Inflammatory macrophage treated with lipopolysaccharide for 4 hours (primary cell): ENCODE measurements at places on chromosomes 2 and 18.
A peak's percentile ranks its signal among the peaks of the same experiment; 100 is the strongest.

- DNase-seq = no peak
Measured at GRCh38 chr2:226115832-226116200, 683.8 kb downstream of the IRS1 start.

- no peak for DNase-seq
Measured at GRCh38 chr2:162053808-162054155, 20.2 kb downstream of the DPP4 start.

DNA sequence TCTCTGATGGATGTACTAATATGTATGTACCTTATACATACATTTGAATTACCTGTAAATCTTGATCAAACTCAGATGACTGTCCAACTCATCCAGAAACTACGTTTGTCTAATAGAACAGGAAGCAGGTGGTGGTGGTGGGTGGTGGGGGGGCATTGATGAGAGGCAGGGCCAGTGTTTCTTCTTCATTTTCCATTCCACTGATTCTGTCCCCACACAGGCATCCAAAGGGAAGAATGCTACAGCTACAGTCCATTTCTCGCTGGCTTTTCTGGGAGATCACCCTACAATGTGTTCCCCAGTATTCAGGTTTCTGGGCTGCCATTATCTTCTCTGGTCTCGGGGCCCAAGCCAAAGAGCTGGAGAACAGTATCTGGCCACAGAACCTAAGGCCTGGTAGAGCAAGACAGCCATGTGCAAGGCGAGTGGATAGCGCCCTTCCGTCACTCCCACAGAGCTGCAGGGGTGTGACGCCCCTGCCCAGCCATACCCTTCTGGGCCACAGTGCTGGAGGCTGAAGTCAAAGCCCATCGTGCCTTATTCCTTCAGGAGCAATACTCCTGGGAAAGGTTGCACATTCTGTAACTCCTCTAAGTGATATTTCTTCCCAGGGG is 54.5 kb downstream of the BCL11A start:
- no peak for DNase-seq

DNA sequence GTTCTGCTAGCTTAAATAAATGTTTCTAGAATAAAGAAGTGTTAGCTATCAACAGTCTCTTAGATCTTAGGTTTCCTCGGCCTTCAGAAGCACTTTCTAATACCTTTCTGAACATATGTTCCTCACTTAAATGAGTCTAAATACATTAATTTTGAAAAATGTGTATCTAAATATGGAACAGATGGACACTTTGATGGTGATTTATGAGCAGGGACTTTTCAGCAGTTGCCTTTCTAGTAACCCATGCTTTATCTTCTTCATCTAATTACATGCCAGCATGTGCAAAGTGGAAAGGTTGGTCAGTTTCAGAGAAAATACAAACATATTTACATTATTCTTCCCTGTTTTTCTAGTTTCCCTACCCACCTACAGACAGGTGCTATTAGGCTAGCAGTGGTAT is 797.0 kb upstream of the CHAC2 start:
- DNase-seq = no peak

DNA sequence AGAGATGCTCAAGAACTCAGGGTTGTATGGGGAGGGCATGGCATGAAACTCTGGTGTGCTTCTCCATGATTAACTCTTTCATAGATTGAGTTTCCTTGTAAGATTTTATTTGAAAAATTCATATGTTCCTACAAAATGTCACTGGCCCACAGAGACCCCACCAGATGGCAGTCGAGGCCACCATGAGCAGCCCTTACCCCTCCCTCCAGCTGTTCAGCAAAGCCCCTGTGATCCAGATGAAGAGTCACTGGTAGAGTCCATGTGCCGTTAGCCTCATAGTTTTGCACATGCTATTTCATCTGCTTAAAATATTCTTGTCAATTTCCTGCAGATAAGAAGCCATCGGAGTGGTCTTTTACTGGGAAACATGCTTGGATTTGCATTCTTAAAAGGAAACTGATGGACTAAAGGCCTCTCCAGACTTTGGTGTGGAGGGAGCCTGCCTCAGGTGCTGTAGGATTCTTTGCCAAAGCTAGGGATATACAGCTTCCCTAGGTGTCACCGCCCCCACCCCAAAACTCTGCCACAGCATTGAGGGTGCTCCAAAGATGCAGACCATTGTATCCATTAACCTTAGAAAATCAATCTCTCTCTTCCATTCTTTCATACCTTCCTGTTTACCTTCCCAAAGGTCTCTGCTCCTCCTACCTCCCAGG is 18.8 kb downstream of the ZNF385B start:
- no peak for DNase-seq

- DNase-seq = peak; percentile 80
Measured at GRCh38 chr2:7437716-7438632, 520.8 kb downstream of the RNF144A start.

GRCh38 chr2:227106845-227107759 is 56.9 kb downstream of the COL4A4 start:
- peak; percentile 52 for DNase-seq

DNA sequence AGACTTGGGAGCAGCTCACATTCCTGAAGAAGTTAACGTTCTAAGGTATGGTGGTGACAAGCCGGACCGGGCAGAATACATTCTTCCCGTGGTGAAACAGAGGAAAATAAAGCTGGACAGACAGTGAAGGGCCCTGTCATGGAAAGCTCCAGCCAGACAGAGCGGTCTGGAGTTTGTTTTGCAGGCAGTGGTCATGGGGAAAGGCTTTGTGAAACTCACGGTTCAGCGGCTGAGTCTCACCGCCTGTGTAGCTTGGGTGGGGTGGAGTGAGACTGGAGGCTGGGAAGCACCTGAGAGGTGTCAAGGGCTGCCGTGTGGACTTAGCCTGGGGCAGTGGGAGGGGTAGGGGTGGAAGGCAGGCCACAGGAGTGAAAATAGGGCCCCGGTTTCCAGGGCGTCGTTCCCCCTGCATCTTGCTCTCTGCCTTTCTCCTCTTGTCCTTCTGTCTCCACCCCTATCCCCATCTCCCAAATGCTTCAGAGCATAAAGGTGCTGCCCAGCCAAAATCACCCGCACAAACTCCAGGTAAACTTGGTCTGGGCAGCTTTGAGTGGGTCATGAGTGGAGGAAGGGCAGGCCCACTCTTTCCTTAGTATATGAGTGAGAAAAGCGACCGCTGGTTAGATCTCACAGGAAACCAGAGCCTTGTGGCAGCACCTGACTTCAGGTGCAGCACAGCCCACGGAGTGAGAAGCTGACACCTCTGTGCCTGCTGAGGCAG is 11.4 kb upstream of the SLC20A1 start:
- DNase-seq = no peak

DNA sequence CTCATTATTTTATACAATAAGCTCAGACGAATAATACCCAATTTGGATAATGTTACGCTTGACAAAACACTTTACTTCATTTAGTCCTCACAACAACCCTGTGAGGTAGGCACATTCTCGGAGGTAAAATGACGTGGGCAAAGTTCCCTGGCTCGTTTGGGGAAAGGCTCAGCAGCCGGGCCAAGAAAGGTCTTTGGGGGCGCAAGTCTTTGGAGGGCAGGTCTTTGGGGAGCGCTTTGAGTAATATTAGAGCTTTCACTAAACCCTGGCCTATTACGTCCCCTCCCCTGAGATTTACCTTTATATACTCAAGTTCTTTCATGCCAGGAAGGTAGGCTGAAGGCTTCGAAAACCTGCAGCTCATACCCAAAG is 427 bp downstream of the RBKS start:
- DNase-seq = no peak

DNA sequence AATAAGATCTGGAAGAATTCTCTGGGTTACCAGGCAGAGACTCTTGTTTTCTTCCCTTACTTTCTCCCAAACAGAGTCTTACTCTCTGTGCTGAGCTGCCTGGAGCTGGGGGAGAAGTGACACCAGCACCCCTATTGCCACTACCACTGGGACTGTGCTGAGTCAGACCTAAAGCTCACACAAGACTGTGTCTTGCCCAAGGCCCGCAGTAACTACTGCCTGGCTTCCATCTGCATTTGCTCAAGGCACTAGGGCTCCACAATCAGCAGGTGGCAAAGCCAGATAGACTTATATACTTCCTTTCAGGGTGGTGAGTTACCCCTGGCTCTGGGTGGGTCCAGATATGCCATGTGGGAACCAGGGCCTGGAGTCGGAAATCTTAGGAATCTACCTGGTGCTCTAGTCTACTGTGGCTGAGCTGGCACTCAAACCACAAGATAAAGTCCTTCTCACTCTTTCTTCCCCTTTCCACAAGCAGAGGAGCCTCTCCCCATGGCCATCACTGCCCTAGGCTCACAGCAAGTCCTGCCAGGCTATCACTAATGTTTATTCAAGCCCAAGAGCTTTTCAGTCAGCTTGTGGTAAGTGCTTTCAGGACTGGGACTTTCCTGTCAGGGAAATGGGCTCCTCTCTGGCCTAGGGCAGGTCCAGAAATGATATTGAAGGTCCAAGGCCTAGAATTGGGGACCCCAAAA is 27.6 kb upstream of the SERPINB2 start:
- DNase-seq = peak; percentile 44

- peak; percentile 12 for DNase-seq
Measured at GRCh38 chr2:23988371-23988770, 21.5 kb upstream of the MFSD2B start.

- DNase-seq = peak; percentile 70
Measured at GRCh38 chr18:62280786-62281185, 44.3 kb upstream of the TNFRSF11A start.

GRCh38 chr2:50955081-50955480 is 76.9 kb downstream of the NRXN1 start:
- no peak for DNase-seq

GRCh38 chr2:2681711-2682251 is 350.7 kb upstream of the MYT1L start:
- DNase-seq = peak; percentile 60

GRCh38 chr2:231397011-231397927 is 1.8 kb downstream of the B3GNT7 start:
- no peak for DNase-seq

GRCh38 chr2:88281302-88282217 is 111.4 kb downstream of the THNSL2 start:
- peak; percentile 82 for DNase-seq

- peak; percentile 80 for DNase-seq
Measured at GRCh38 chr2:40454321-40454720, 2.4 kb upstream of the SLC8A1 start.

- DNase-seq = no peak
Measured at GRCh38 chr2:202749477-202749876, 114.7 kb downstream of the FAM117B start.
